NCI-H748 treated with DMSO at 0.1 percent for 48 hours (cell line): ENCODE measurements at places on chromosomes 4 and X.

- DNase-seq = no peak
Observed at GRCh38 chr4:40856277-40856839, 106.6 kb downstream of the NSUN7 start.

DNA sequence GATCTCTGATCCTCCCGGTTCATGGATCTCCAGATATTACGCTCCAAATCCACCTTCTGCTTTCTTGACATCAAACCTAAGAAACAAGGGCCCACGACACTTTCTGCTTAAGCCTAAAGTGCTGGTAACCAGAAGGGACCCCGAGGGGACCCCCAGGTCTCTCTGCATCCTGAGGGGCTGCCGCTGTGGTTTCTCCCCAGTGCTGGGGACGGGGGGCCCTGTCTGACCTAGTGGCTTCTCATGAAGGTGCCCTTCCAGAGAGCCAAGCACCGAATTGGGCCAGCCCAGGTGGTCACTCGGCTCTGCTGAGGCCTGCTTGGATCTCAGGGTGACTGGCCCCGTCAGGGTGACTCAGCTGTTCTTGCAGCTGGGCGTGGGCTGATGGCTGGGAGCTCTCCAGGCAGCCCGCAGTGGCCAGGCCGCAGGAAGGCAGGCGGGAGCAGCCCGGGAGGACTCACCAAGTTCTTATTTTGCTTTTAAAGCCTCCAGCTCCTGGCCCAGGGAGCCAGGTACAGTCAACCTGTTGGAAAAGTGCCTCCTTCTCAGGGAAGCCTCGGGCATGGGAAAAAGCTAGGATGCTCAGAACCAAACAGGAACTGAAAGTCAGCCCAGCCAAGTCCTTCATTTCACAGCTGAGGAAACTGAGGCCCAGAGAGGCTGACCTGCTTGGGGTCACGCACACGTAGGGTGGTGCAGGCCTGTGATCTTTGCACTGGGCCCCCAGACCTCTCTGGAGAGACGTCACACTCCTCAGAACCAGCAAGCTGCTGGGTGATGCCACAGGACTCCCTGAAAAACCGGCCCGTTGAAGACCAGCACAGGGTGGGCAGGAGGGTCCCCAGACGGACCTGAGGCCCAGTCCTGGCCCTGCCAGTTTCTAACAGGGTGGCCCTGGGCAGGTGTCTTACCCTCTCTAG is 16.7 kb downstream of the BLOC1S4 start:
- DNase-seq = no peak

DNA sequence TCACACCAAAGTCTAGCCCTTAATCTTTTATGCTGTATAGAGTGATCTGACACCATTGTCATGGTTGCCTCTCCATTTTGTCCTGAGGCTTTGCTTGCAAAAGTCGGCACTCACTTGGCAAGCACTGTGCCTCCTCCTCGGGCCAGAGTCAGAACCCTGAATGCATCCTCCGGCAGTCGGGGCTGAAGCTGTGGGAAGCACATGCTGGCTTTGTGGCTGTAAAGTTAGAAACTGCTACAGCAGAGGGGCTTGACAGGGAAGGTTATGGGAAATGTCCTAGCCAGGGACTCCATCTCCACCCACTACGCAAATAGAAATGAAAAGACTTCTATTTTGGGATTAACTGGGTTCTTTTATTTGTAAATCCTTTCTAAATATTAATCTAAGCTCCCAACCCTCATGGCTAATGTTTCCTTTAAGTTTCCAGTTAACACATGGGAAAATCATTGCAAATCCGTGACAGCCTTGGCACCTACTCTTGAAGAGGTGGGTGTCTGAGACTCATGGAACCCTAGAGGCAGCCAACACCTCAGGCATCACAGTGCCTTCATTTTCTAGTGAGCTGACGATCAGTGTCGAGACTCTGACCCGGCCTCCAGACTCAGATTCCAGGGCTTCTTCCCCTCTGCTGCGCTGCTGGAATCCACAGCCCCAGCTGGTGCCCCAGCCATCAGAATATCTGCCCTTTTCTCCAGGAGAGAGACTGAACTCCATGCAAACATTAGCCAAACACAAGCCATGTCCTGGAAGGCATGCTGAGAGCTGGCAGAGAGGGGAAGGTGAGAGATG is 7.9 kb upstream of the CLDN24 start:
- DNase-seq = no peak

GRCh38 chrX:124269881-124270280 is 62.6 kb upstream of the TEX13D start:
- no peak for DNase-seq

DNA sequence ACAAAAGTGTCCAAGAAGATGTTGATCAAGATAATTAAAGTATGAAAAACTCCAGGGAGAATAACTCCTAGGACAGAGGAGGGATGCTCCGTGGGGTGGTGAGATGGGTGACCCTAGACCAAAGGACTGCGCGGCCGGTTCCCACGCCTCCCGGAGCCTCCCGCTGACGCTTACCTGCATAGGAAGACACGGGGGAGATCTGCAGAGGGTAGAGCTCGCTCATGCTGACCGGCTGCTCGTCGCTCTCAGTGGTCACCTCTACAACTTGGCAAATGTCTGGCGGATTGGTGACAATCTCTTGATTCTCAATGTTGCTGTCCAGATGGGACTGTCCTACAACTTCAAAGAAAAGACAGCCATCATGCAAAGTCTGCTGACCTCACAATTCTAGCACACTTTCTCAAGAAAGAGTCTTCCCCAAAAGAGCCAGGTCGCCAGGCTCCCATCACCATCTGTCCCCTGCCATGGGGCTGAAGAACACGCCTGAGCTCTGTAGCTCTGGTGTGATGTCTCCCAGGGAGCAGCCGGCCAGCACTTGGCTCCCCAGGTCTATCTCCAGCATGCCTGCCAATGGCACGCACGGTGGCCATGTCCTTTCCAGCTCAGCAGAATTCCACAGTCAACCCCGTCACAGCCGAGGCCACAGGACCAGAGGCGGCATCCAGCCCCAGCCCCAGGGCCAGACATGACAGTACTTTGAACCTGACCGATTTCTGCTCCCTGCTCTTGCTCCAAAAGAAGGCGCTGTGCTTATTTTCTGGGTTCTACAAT is 75.4 kb downstream of the IRF2 start:
- no peak for DNase-seq

DNA sequence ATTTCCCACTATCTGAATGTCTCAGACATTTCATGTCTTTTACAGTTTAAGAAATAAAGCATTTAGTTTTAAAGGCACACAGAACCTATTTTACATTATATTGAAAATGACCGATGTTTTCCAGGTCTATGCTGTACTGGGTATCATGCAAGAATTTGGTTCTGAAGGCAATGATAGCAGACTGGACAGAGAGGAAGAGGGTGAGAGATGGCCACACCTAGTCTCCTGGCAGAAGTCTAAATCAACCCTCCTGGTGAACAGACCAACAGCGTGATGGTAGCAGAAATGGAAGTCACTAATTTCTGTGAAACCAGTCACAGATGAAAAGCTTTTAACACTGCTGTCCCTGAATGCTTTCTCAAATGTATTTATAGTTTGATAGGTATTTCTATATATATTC is 41.9 kb downstream of the MID1 start:
- no peak for DNase-seq
